ENCODE measurements at places on chromosomes 2 and 18. TPM values are rescaled to one million over a fixed set of nuclear protein-coding genes. Genes with fewer than 3 reads are reported as not detected.

The GAREM1 gene
- 2.7 TPM for total RNA-seq

The KIAA2012 gene
- under 0.01 TPM for total RNA-seq

The POTEF gene
- not detected for total RNA-seq

The DPP10 gene
- total RNA-seq, result not detected

The BMP10 gene
- total RNA-seq, result not detected

The SERPINB13 gene
- total RNA-seq, result not detected

The DTNA gene
- 39.8 TPM for total RNA-seq

The NAT8 gene
- not detected for total RNA-seq

The UGT1A7 gene
- total RNA-seq, result not detected

The PLEK gene
- total RNA-seq, result not detected

The C2orf66 gene
- 0.08 TPM for total RNA-seq

The BCL11A gene
- 0.08 TPM for total RNA-seq

The SERPINB2 gene
- not detected for total RNA-seq

The ERICH2 gene
- total RNA-seq, result not detected

The GALR1 gene
- under 0.01 TPM for total RNA-seq

The ATIC gene
- total RNA-seq, result 17.9 TPM

The LAMA1 gene
- 82.3 TPM for total RNA-seq

The CDH2 gene
- total RNA-seq, result 337 TPM

The TTN gene
- 0.12 TPM for total RNA-seq

The APOB gene
- not detected for total RNA-seq

The C2orf78 gene
- not detected for total RNA-seq

The HOXD3 gene
- not detected for total RNA-seq

The KCNK3 gene
- total RNA-seq, result 1.1 TPM

The STON1 gene
- total RNA-seq, result 9.5 TPM

The ALK gene
- under 0.01 TPM for total RNA-seq

The RFTN2 gene
- 9.0 TPM for total RNA-seq

The KCNG2 gene
- 0.12 TPM for total RNA-seq

The NAGK gene
- total RNA-seq, result 73.1 TPM

The CNTNAP5 gene
- not detected for total RNA-seq

Data from smooth muscle cell of the coronary artery (primary cell).